Small intestine (tissue), 16 donors: ENCODE measurements at places on chromosomes 1 and 21.

DNA sequence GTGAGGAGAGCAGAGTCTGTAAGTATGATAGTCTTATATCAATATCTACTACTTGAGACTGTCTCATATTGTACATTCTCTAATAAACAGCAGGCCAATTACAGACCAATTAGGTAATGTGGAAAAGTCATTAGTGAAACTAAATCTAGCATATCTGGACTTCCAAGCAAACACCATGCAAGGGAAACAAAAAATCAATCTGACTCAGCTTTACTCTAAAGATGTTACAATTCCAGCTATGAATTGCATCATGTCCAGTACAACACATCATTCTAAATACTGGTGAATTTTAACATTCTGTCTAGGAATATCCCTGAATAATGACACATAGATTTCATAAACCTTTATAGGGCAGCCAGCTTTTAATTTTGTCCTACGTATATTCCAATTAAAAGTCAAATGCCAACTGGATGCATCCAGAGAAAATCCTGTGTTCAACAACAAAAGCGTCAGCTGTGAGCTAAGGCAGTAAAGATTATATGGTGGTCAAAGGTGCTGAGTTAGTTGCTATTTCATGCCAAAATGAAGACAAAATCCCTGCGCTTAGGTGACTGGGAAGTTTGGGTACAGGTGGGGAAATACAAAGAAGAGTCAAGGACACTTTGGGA lies 159.3 kb downstream of the TTLL7 start:
- DNase-seq = no peak

DNA sequence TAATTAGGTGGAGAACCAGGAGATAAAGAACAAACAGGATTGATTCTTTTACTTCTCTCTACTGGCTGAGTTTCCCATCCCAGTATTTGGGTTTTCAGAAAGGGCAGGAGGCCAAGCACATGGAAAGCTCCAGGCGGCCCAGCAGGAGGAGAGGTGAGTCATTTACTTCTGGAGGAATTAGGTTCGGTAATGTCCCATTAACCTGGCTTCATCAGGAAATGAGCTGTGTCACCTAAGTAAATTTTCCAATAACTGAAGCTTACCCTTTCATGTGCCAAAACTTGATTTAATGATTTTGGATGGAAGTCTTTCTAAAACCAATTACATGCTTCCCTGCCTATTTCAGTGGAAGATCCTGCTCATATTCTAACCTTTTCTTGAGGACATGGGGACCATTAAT lies 257.6 kb upstream of the USP24 start:
- no peak for DNase-seq

GRCh38 chr1:3902571-3903091 lies 2.6 kb upstream of the C1orf174 start:
- DNase-seq = peak; percentile 18

GRCh38 chr1:157968508-157968907 lies 24.9 kb upstream of the KIRREL1 start:
- no peak for DNase-seq

DNA sequence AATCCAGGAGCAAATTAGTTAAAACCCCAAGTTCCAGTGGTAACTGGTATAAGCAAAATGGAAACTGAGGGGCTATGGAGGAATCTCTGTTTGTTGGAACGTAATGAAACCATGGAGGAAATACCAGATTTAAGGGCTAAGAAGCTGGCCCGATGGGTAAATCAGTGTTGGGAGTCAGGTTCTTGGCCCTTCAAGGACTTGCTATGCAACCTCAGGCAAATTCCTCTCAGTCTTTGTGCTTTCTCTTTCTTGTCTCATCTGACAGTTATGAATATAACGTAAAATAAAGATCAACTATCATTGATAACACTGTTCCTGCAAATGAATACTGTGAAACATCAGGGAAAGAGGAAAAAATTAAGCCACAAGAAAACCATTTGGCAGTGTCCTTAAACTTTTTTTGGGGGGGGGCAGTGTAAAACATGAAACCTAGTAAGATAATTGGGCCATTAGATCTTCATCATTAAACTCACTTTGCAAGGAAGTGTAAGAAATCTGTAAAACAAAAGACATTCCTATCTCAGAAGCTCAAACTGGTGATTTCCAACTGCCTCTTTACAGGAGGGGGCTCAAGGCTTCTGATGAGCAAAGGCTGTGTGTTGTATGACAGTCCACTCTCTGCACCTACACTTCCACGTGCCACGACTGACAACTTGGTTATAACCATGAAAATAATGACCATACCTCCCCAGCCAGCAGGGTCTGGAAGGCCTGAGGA lies 47.6 kb downstream of the LHX4 start:
- DNase-seq = no peak

DNA sequence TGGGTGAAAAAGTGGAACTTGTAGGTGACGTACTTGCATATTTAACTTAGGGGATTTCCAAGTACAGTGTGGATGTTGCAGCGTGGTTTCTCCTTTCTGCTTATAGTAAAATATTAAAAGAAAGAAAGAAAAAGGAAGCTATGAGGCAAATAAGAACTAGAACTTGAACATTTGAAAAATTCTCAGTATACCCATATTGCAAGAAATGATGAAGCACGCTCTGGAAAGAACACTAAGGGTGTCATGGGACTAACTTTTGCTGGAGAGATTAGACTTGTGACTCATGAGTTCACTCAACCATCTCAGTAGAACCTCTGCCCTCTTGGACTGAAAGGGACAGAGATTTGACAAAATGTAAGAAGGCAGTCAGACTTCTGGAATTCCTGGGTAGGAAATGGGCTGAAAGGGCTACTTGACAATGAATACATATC lies 704.5 kb upstream of the ADGRL4 start:
- no peak for DNase-seq

DNA sequence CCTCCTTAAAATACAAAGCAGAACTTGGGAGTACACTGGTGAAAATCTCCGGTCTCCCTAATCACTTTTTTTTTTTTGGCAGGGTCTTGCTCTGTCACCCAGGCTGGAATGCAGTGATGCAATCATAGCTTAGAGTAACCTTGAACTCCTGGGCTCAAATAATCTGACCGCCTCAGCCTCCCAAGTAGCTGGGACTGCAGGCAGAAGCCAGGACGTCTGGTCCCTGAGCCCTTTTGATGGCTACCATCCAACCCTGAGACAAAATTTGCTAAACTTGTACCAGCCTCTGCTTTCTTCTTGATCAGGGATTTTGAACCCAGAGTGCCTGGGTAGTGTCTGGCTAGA lies 4.1 kb downstream of the L1TD1 start:
- DNase-seq = no peak

DNA sequence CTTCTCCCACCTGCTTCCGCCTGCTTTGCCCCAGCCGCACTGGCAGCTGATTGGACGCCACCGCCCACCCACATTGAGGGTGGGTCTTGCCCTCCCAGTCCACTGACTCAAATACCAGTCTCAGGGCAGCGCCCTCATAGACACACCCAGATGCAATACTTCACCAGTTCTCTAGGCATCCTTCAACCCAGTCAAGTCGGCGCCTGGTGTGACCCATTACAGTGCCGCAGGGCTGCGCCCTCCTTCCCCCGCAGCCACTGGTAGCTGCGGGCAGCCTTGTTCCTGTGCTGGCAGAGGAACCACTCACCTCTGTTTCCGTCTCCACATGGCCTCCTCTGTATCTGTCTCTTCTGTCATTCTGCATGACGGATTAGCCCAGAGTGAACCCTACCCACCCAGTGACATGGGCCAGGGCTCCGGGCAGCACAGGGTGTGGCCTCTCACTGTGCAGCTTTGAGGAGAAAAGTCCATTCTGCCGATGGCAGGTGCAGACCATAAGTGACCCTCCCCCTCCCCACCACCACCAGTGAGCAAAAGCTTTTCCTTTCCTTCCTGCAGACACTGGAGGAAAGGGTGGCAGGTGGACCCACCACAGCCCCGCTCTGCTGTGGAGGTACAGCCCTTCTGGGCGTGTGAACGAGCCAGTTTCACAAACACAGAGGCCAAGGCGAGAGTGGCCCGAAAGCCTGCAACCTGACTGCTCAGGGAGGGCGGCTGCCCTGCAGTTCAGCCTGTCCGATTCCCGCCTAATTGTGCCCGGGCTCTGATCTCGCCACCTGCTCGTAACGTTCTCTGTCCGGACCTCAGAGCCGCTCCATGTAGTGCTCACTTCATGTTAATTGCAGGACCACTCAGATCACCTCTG lies 57.1 kb downstream of the FAAP20 start:
- DNase-seq = peak; percentile 97

DNA sequence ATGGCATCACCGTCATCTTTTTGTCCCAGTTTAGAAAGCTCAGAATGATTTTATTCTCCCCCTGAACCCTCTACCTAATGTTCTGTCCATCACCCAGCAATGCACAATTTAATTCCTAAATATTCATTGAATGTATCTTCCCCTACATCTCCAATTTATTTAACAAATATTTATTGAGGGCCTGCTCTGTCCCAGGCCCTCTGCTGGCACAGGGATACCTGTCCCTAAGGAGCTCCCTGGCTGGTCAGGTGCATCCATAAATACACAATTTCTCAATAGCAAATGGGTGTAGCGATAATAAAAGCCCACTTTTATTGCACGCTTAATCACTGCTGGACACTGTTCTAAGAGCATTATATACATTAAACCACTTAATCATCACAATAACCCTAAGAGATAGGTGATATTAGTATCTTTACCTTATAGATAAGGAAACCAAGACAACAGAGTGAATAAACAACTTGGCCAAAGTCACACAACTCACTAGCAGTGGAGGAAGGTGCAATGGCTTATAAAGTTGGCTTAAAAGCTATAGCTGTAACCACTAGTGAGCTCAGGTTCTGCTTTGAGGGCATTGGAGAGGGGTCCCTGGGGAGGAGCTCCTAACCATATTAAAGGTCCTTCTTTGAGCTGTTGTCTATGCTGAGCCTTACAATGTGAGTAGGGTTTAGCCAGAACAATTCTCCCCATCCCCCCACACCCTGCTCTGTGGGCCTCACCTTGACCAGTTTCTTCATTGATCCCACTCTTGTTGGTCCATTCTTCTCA lies 126.3 kb upstream of the JUN start:
- DNase-seq = peak; percentile 83

DNA sequence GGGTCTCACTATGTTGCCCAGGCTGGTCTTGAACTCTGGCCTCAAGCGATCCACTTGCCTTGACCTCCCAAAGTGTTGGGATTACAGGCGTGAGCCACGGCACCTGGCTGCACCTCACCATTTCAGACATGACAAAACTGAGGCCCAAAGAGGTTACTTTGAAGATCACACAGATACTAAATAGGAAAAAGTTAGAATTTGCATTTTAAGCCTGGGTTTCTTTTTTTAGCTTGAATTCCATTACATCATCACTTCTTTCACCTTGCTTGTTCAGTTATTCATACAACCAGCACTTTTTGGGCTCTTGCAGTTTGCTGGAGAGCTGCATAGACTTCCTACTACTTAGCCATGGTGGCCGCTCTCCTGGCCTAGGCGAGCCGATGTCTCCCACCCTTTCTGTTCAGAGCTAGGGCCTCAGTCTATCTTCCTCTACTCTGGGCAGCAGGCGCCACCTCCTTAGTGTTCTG lies 16.3 kb upstream of the CD2 start:
- DNase-seq = no peak

DNA sequence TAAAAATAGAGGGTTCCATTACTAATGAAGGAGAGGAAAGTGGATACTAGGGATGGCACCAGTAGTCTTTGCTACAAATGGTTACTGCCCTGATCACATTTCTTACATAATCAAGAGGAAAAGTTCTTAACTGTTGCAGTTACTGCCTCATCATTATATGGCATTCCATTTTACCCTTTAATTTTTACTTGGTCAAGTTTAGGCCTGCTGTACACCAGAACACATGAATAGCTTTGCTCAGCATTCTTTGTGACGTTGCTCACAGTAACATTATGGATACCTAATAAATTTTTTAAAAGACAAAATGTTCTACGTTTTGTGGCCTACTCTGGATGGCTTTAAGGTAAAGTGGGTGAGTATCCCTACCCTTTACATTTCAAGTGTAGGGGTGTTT lies 38.6 kb upstream of the CR1L start:
- DNase-seq = no peak

DNA sequence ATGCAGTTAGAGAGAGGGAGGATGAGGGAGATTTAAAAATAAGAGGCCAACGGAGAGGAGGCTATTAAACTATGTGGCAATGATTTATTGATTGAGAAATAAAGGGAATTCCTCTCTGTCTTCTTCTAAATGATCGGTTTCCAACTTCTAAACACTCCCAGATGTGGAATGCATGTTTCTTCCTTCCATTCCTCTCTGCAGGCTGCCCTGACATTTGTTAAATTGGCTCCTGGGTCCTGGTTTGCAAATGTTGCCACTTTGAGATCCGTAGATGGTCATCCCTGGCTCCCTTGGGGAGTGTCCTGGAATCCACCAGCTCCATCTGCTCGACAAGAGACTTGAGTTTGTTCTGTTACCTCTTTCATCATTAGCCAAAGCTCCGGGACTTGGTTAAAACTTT lies 10.3 kb upstream of the C1orf198 start:
- no peak for DNase-seq
